ENCODE measurements at places on chromosomes 2 and 18.

GRCh38 chr2:166539340-166540162, 45.5 kb upstream of the SCN7A start:
- DNase-seq, result no peak

GRCh38 chr2:221997100-221997499, 301.7 kb downstream of the PAX3 start:
- DNase-seq, result no peak

DNA sequence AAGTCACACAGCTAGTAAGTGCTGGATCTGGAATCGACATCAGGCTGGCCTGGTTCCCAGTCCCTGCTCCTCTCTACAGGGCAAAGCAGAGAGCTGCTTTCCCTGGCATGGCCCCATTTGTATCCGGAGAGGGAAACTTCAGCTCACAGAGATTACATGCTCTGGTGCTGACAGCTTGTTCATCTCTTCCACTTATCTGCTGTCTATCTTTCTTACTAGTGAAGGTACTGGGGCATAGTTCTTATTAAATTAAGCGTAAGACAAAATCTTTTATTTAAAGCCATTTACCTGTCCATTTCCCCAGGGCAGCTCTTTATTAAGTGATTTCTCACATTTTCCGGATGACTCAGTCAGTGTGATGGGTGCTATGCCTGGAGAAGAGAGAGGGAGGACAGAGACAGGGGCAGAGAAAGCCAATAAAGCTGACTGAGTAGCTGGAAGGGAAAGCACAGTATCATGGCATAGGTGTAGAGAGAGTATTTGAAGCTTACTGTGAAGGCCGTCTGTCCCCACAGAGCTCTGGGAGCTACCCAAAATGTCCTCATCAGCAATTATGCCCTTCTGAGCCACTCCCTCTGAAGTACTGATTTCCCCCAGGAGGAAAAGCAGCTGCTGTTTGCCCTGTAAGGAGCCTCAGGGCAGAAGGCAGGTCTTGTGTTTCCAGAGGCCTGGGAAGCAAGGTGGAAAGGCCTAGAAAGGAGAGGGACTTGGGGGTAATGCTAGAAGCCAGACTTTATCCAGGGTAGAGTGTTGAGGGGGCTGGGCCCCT, 44.1 kb upstream of the EPAS1 start:
- no peak for DNase-seq

DNA sequence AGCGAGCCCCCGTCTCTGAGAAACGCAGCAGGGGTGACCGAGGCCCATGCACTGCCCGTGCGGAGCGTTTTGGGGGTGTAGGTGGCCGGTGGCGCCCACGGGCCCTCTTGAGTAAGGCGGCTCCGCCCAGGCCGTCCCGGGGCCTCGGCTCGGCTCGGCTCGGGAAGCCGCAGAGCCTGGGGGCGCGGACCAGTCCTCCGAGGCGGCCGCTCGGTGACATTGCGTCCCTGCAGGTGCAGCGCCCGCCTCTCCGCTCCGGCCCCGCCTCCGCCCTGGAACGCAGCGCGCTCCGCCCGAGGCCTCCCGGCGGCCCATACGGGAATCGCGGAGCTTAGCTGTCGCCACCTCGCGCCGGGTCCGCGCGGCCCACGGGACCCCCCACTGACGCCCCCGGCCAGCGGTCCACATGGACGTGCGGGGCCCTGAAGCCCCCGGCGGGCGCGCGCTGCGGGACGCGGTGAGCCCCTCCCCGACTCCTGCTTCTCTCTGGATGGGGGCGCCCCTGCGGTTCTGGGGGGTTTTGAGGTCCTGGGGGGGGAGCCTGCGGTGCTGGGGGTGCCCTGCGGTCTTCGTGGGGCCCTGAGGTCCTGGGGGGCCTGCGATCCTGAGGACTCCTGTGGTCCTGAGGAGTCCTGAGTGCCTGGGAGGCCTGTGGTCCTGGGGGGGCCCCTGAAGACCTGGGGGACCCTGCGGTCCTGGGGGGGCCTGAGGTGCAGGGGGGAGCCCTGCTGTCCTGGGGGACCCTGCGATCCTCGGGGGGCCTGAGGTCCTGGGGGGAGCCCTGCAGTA, at the start of gene HSBP1L1:
Gene HSBP1L1 (plus strand): TSS at position 314 of the 789 bp plus-strand sequence. CDS start 93 bp downstream, at position 407.
- peak; percentile 24 for DNase-seq

DNA sequence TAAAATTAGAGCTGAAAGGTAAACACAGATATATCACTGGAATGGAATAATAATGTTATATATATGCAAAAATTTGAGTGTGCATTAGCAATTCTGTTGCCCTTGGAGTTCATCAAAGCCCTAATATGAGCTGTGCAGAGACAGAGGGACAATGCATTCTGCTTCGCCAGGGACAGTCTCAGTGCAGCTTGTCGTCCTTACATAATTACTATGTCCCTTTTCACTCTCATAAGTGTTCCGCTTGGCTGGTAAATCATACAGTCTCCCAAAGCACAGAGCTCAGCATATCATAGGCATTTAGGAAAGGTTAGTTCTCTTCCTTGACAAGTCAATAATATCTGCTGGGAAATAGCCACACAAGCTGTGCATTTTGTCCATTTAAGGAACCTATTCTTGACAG, 30.7 kb downstream of the MAPK4 start:
- no peak for DNase-seq

GRCh38 chr2:199092419-199092818, 365.3 kb downstream of the SATB2 start:
- DNase-seq, result no peak

GRCh38 chr18:25164211-25164847, 187.6 kb downstream of the ZNF521 start:
- no peak for DNase-seq

DNA sequence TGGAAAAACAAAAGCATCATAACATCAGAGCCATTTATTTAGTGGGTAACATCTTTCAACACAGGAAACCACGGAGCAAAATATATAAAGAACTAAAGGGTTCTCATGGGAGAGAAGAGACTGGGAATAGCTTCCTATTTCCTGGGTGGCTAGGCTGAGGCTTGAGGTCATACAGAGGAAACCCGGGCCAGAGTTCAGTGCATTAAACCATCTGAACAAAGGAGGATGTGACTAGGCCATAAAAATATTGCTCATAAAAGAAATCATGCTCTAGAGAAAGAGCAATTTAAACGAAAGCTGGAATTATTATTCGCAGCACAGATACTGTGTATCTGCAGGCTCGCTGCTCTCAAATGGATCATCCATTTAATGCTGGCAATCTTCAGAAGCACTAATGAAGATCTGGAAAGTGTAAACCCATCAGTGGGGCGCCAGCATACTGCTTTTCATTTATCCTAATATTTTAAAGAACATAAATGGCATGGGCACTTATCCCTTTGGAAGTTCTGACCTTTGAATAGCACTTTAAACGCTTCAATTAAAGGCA, 83.3 kb downstream of the GALNT14 start:
- DNase-seq, result no peak

GRCh38 chr2:7621018-7621814, 704.0 kb downstream of the RNF144A start:
- no peak for DNase-seq

- no peak for DNase-seq
Observed at GRCh38 chr2:100230754-100231153, 88.4 kb upstream of the AFF3 start.

DNA sequence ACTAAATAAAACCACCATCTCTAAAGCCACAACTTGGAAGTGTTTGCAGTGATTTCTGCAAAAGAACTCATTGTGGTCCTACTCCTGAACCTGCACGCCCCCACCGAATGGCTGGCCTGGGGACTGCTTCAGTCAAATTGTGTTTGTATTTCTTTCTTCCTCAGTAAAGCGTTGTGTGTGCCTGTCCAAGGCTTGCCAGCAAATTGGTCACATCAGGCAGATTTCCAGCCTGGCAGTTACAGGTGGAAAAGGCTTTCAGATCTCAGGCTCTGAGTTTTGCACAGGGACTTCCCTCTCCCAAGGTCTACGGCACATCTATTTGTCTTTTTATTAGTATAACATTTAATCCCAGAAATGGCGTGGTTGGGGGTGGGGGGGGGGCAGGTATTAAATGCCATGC, 54.0 kb upstream of the NOSTRIN start:
- no peak for DNase-seq

DNA sequence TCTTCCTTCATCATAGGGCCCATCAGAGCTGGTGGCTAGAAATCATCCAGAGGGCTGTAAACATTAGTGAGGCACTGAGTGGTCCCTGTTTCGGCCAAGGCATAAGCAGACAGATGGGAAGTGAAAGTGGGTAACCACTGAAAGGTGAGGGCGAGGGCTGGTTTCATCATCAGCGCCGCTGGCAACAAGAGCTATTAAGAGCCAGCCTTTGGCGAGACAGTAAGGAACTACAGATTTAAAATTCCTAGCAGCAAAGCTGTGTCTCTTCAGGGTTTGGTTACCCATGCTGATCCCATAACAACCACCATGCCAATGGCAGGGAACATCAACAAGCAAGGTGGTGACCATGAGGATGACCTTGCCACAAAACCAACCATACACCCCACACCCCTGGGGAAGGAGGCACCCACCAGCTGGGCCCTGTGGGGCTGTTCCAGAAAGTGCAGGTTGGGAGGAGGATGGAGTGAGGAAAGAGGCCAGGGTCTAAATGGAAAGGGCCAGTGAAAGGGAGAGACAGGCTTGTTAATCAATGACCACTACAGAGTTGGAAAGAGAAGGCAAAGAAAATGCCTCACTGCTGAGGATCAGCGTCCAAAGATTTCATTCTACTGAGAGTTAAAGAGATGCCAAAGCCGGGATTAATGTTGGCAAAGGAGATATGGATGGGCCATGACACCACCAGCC, 9.0 kb upstream of the SLC20A1 start:
- DNase-seq, result no peak
